ENCODE measurements at places on chromosomes 5 and 9. TPM values are rescaled to one million over a fixed set of nuclear protein-coding genes. Genes with fewer than 3 reads are reported as not detected.

Gene FGD3
- 2.9 TPM for total RNA-seq

Gene FNBP1
- total RNA-seq: 27.5 TPM

DNA sequence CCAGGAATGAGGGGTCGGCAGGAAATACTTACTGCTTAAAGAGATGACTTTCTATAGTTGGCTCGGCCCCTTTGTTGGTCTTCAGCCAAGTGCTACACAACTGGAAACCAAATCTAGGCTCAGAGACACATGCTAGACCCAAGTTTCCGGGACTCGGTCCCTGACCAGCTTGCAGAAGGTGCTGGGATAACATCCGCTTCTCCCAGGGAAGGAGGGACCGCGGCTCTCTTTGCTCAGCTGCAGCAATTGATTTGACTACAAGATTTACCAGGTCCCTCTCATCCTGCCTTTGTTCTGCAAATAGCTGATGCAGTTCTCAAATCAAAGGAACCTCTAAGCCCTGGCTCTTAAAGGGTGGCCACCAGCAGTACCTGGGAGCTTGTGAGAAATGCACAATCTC lies 314.7 kb downstream of the MLLT3 start:
- DNase-seq: no peak

DNA sequence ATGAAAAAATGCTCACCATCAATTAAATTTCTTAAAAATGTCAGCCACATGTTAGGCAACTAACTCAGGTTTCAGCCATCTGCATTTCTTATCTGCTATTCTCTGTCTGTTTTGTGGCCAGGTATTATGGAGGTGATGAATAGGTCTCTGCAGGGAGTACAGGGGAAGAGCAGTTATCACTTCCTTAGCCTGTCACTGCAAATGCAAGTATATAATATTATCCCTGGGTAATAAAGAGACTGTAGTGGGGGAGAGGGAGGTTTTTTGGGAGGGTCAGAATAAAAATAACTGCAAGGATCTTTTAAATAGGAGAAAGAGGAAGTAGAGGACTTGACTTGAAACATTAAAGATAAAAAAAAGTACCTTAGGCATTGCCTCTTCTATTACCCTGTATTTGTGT lies 49.6 kb upstream of the PTGER4 start:
- DNase-seq: no peak

GRCh38 chr9:128341435-128341849 lies 1.1 kb downstream of the SLC27A4 start:
- DNase-seq: no peak
